ENCODE measurements at places on chromosomes 4 and X.

- no peak for DNase-seq
Measured at GRCh38 chr4:77127837-77128621, 29.0 kb upstream of the CCNG2 start.

- DNase-seq = no peak
Measured at GRCh38 chr4:136241221-136241986, 1290.9 kb downstream of the PCDH18 start.

DNA sequence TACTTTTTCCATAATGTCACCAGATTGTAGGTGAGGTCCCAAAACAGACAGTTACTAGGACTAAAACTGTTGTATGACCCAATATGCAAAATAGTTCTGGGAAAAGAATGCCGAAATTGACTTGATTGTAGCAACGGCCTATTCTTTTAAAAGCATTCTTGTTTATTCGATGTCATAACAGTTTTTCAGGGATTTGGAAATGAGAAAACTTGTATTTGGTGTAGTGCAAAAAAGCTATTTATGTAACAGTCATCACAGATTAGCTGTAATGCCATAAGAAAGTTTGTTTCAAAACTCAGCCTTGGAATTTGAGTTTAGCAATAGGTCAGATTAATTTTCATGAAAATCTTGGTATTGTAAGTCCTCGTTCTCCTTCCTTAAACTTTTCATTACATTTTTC is 69.2 kb upstream of the DIAPH2 start:
- DNase-seq = no peak

- no peak for DNase-seq
Measured at GRCh38 chr4:67712000-67712625, 11.2 kb upstream of the UBA6 start.

- DNase-seq = no peak
Measured at GRCh38 chr4:91812319-91812718, 491.4 kb upstream of the GRID2 start.

DNA sequence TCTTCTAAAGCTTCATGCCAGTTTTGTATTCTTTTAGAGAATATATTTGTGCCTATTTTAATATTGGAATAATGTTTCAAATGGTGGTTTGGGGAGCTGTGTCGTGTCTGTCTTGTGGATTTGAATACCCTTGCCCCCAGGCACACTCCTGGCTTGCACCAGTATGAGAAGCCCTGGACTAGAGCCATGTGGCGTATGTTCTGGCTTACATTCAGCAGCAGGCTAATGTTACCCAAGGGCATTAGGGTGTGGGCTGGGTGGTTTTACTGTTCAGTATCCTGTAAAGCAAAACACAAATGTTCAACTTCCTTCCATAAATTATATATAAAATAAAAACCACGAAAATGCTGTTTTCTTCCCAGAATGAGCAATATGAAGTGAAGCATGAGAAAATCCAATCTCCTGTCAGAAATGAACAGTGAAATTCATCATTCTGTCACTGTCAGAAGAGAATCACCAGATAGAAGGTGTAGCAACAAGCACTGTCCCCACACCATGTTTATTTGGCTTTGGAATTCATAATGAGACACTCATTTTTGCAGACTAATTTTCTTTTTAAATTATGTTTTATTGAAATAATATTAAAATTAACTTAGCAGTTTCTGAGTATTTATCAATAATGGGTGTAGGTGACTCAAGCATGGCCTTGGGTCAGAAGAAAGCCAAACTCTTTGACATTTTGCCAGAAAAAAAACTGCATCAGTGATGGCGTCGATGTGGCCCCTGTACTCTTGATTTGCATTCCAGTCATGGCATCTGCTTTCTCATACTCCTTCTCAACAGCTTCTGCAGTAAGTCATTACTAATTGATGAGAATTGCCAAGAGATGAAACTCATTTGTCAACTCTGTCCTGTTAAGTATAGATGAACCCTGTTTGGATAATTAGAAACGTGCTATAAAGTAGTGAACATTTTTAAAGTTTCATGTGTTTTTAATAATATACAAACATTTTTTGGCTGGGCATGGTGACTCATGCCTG is 43.8 kb downstream of the WWC2 start:
- DNase-seq = peak; percentile 40

DNA sequence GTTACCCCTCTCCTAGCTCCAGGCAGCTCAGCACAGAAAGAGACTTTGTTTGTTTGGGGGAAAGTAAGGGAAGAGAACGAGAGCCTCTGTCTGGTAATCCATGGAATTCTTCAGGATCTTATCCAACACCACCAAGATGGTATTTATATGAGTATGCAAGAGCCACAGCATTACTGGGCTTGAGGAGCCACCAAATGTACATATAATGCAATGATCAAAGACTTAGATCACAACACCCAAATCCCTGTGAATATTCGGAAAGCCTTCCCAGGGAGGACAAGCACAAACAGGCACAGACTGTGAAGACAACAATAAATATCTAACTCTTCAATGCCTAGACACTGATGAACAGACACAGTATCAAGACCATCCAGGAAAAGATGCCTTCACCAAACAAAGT is 116.6 kb downstream of the UPRT start:
- no peak for DNase-seq

DNA sequence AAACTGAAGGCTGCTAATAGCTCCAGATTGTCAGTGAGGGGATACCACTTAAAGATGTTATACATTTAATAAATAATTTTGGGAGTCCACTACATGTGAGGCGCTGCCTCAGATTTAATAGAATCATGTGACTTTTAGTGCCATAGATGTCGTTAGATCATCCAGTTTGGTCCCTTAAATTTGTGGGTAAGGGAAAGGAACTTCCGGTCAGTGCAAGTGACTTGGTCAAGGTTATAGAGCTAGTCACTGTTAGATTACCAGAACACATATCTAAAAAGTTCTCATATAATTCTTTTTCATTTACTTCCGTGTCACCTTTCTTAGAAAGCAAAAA is 529 bp upstream of the UBA6 start:
- no peak for DNase-seq

- no peak for DNase-seq
Measured at GRCh38 chrX:104968241-104968640, 252.3 kb downstream of the TEX13A start.

DNA sequence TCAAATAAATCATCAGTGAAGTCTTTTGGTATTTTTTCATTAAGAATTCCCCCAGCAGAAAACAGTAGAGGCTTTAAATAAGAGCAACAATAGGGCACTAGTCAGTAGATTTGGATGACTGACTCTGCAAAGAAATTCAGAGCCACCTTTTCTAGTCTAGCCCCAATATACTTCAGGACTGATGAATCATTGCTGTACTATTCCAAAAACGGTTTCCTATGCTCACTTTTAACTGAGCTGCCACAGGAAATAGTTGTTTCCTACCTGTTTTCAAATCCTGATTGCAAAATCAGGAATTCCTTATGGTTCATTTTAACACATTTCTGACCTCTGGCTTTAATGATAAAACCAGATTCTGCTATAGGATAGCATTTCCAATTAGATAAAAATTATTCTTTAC is 171.6 kb downstream of the NR3C2 start:
- DNase-seq = no peak

GRCh38 chr4:169404960-169405359 is 134.2 kb upstream of the SH3RF1 start:
- no peak for DNase-seq

- DNase-seq = no peak
Measured at GRCh38 chr4:173025131-173025530, 143.5 kb upstream of the GALNT7 start.

DNA sequence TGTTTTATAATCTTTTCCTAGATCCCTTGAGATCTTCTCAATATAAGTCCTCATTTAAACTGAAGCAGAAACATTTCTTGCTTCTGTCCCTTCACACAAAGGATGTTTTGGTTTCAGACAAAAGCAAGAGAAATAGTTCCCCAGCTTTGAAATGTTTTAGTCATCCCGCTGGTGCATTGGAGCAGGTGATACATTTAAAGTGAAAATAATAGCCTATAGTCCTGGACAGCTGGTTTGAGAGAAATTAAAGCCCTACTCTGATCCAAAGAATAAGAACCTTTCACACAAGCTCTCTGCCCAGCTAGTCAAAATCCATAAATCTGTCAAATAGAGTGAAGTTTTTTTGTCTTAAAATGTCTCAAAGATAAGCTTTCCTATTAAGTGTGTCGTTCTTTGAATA is 79.4 kb downstream of the LUZP4 start:
- DNase-seq = no peak
